ENCODE measurements at places on chromosomes 12 and 14.

DNA sequence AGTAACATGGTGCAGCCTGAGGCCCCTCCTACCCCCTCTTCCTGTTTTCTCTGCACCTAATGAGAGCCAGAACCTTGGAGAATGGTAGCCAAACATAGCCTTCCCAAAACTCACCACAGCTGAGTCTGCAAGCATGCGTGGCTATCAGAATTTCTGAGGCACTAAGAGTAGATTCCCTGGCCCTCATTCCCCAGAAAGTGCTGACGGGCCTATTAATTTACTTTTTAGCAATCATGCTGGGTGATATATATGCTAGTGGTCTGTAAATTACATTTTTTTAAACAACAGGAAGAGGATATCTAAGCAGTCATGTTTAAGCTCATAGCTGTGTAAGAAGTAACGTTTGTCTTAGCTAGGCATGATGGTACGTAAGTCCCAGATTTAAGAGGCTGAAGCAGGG is 30.4 kb downstream of the KANSL2 start:
- no peak for DNase-seq

- DNase-seq: no peak
These were observed 88.8 kb downstream of the DICER1 start for GRCh38 chr14:95068521-95068920.

GRCh38 chr12:29980304-29980703 is 196.6 kb upstream of the TMTC1 start:
- DNase-seq: no peak

DNA sequence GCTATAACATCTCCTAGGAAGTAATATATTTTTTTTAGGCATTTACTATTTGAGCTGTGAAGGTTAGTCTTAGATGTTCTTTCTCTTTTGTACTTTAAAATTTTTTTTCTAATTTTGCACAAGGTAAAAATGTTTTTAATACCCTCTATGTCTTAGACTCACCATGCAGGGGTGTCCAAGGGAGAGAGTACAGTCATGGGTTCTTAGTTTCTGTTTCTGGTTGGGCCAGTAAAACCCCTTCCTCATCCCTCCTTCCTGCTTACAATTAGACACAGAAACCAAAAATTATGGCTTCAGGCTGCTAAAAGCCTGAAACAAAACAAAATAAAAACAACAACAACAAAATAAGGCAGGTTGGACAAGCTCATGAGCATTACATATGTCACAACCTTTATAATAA is 193.0 kb downstream of the SYT1 start:
- DNase-seq: no peak

GRCh38 chr12:558580-558979 is 98.8 kb downstream of the B4GALNT3 start:
- DNase-seq: no peak

- no peak for DNase-seq
These were observed 7.9 kb downstream of the MBD6 start for GRCh38 chr12:57530396-57531142.

GRCh38 chr14:22383515-22384166 is 205.4 kb downstream of the DAD1 start:
- DNase-seq: peak; percentile 73

DNA sequence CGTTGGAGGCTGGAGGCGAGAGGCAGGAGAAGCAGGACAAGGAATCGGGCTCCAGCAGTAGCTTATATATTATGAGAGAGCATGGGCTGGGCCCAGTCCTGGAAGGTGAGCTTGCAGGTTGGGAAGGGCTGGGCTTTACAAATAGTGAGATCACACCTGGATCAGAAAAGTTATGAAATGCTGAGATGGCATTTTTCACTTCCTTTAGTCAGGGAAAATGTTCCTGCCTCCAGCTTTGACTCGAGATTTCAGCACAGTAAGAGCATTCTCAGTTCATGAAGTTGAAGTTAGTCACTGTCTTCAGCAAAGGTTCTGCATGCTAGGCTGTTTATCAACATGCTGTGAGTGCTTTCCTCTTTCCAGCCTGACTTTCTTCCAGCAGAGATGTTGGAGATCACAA is at the start of gene KRT6C:
KRT6C (minus strand) TSS at position 38 of the 400 bp plus-strand sequence. CDS start 68 bp downstream, outside the sequence.
- DNase-seq: no peak

- no peak for DNase-seq
These were observed 56.7 kb downstream of the PPM1H start for GRCh38 chr12:62878211-62878610.

DNA sequence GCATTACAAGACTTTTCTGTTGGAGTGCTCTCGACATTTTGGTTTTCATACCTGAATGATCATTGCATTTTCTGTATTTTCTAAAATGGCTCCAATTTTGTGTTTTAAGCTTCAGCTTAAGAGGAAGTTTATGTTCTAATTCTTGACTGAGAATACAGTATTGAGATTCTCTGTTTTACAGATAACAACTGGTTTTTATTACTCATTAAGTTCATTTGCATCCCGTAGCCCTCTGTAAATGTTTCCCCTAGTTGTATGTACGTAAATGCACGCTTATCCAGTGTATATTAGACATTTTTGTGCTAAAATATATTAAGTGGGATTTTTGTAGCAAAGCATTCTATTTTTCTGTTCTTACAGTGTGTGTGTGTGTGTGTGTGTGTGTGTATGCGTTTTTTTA is 33.1 kb downstream of the CPSF6 start:
- DNase-seq: no peak

DNA sequence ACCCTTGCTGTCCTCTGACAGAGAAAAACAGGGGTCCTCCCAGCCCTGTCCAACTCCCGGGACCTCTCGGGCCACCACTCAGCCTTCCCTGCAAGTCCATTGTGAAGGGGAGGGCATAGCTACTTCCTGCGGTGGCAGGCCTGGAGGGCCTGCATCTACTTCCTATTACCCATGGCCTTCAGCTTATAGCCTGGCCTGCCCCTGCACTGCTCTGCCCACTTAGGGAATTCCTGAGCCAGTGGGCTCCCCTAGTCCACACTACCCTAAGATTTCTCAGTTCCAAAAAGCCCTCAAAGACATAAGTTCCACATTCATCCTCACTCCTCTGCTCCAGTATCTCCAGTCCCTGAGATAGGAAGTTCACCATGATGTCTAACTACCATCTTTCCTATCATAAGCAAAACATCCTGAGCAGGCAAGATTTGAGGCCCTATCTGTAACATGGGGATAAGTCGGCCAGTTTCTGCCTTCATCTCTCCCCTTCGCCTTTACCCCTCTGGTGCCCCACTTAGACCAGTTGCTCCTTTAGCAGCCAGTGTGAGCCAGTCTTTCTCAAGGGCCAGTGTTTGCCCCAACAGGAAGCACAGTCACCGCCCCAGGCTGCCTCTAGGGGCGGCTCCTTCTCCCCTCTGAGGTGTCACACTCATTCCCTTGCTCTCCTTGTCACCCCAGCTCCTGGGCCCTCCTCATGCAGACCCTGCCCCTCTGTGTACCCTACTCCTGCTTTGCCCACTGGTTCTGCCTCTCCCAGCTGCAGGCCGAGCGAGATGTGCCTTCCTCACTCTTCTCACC is 10.9 kb downstream of the HDAC7 start:
- no peak for DNase-seq

DNA sequence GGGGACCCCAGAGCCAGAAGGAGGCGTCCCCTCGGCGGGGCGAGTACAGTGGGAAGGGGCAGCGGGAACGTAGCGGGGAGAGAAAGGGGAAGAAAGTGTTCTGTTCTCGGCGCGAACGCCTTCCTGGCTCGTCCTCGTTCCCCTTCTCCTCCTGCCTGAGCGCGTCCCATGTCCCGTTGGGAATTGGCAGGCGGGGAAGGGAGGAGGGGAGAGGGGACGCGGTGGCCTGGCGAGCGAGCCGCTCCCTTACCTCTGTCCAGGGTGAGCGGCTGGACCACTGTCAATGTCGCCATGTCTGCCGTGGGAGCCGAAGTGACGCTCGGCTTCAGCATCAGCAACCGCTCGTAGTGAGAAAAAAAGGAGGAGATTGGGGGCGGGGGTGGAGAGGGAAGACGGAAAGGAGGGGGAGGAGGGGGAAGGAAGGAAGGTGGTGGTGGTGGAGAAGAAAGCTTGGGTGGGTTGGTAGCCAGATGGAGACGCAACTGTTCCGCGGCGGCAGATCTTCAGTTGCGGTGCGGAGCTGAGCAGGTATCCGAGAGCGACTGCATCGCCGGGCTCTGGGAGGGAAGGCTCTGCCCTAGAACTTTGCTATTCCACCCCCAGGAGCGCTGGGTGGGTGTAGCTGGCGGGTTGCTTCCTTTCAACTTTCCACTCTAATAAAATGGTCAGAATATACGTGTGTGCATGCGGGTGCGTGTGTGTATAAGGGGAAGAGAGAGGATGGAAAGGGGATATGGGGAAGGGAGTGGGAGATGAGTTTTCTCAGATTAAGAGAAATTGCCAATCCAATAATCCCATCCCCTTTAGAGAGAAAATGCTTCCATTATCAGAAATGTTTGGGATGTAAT is at the start of gene LIN7A:
LIN7A (minus strand) TSS at position 544 of the 848 bp plus-strand sequence; CDS start at position 332, 212 bp downstream.
- DNase-seq: peak; percentile 53

GRCh38 chr12:713281-713875 is 39.0 kb upstream of the WNK1 start:
- DNase-seq: no peak

- DNase-seq: no peak
These were observed 292.6 kb downstream of the TTC8 start for GRCh38 chr14:89117012-89117411.

GRCh38 chr12:90216020-90216552 is 507.4 kb upstream of the ATP2B1 start:
- no peak for DNase-seq

GRCh38 chr14:95339301-95339865 is 19.7 kb upstream of the CLMN start:
- no peak for DNase-seq

DNA sequence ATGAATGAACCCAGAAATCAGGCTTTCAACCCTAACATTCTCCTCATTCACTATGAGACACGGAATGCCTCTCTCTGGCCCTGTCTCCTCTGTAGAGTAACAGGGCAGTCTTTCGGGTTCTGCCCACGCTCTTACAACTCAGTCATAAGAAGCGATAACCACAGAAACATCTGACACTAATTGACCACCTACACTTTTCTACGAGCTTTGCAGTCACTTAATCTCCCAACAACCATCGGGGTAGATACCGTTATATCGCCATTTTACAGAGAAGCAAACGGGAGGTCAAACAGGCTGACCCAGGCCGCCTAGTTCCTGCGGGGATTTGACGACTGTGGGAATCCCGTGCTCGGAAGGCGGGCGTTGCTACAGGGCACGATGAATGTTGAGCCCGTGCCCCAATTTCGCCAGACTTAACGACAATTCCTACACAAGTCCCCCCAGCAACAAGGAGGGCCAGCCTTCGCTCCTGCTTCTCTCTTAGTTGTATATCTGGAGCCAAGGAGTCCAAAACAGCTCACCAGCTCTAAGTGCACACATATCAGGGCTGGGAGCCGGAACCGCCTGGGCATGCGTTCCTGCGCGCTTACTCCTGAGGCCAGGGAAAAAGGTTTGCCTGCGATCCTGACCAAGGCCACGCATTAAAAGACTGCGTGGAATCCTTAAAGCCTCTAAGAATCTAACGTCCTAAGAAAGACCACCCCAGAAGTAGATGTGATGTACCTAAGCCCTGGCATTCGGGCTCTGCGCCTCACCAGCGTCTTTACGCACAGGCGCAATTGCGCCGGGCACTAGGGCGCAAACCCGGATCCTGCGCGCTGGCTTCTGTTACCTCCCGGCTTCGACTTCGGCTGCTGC is 38.7 kb upstream of the TBX5 start:
- no peak for DNase-seq

DNA sequence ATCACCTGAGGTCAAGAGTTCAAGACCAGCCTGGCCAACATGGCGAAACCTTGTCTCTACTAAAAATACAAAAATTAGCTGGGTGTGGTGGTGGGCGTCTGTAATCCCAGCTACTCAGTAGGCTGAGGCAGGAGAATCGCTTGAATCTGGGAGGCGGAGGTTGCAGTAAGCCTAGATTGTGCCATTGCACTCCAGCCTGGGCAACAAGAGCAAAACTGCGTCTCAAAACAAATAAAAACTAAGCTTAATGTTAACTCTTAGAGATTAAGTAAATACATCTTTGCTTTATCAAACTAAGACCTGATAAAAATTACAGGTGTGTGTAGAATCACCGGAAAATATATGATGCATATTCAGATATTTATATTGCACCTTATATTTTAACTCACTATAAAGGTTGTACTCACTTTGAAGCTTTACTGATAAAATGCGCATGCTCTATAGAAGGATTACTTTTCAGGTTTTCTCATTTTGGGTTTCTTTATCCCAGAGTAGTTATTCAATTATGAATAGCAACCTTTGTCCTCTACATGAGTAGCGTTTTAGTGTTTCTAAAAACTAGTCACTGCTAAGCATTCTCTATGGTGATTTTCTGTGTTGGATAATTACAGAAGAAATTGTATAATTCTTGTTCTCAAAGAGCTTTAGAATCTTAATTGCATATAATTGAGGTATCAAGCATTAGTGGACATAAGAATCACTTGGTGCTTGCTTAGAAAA is 9.4 kb downstream of the ARID4A start:
- no peak for DNase-seq

GRCh38 chr12:69167648-69168165 is 71.7 kb upstream of the CPSF6 start:
- DNase-seq: no peak

GRCh38 chr12:26150736-26151450 is 26.1 kb upstream of the BHLHE41 start:
- DNase-seq: no peak

GRCh38 chr14:95407354-95407753 is 87.6 kb upstream of the CLMN start:
- no peak for DNase-seq

GRCh38 chr12:63994704-63995103 is 150.2 kb downstream of the SRGAP1 start:
- no peak for DNase-seq

GRCh38 chr14:37595809-37596621 is 586 bp downstream of the TTC6 start:
- no peak for DNase-seq

DNA sequence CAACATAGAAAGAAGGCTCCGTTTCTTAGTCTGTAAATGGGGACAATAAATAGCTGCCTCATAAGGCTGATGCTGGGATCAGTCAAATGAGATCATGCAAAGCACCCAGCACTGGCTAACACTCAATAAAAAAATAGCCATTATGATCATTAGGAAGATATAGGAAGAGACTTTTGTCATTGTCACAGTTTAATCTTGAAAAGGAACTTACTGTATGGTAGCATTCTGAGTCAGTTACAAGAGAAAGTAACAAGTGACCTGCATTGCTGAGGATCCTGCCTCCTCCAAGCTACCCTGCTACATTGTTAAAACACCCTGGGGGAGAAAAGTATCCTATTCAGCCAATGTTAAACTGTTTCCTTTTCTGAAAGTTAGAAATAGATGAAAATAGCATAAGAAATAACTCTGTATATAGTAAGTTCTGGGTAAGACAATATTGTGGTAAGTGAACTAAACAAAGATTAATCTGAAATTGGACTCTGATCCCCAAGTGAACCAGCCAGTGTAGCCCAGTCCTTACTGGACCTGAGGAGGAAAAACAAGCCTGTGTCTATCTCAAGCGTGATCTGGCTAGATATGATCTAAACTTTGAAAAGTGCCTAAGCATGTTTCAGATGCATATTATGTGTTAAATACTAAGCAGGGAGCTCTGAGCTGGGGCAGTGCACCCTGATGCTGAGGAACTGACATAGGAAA is 3.6 kb upstream of the NUDT4 start:
- no peak for DNase-seq

GRCh38 chr14:48325486-48325885 is 650.1 kb upstream of the MDGA2 start:
- no peak for DNase-seq
